H1 (cell line): ENCODE measurements at places on chromosomes 5 and 9. TPM values are rescaled to one million over a fixed set of nuclear protein-coding genes. Genes with fewer than 3 reads are reported as not detected.

GRCh38 chr9:134972140-134972539 is 54.4 kb upstream of the FCN1 start:
- no peak for DNase-seq

DNA sequence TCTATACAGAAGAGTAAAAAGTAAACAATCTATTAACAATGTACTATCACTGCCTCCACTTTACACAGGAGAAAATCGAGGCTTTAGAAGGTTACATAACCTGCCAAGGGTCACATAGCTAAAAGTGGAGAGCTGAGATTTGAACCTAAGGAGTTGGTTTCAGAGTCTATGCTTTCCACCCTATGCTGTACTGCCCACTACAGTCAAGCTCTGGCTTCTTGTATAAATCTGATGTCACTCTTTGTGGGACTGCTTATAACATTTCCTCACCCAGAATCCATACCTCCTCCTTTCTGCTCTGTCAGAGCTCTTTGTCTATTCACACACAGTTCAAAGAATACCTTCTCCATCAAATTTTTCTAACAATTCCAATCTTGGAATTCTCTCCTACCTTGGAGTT is 503.1 kb downstream of the RAB3C start:
- DNase-seq: no peak

DNA sequence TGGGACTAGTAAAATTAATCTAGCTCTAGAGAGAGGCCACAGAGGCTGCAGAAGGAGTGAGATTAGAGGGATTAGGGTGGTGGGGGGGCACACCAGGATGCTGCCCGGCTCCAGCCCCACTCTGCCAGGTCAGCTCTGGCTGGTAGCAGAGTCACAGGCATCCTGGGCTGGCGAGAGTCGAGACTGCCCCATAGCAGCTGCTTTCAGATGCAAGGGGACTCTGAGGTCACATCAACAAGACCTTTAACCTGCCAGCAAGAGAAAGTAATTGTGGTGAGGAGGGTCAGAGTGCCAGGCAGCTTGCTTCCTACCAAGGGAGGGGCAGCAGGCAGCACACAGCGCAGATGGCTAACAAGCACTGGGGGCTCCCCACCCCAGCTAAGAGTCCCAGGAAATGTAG is 7.5 kb downstream of the EPB41L4B start:
- no peak for DNase-seq

The IFNK gene
- not detected in 2 replicates for total RNA-seq

The BAAT gene
- total RNA-seq: 0.17 TPM in 1 of 2 replicates, not detected in the other

The ADAMTS13 gene
- total RNA-seq: 5.1 and 5.8 TPM in 2 replicates
